Panc1 (cell line): ENCODE measurements at places on chromosomes 2 and 18. TPM values are rescaled to one million over a fixed set of nuclear protein-coding genes. Genes with fewer than 3 reads are reported as not detected.

- DNase-seq = no peak
- H3K4me3 ChIP-seq = no peak overlapping the region
- H3K27me3 ChIP-seq = no peaks in the 10 kb centered on the region
- no peak overlapping the region for H3K27ac ChIP-seq
These were observed 3.0 kb downstream of the WDSUB1 start for GRCh38 chr2:159283529-159283928.

GRCh38 chr2:53708988-53709387 lies 58.6 kb upstream of the CHAC2 start:
- DNase-seq = no peak
- H3K4me1 ChIP-seq = no peaks in the 10 kb centered on the region
- no peaks in the 10 kb centered on the region for H3K36me3 ChIP-seq
- H3K27me3 ChIP-seq = no peaks in the 10 kb centered on the region
- H3K4me3 ChIP-seq = no peak overlapping the region

- no peaks in the 10 kb centered on the region for H3K27me3 ChIP-seq
- H3K4me1 ChIP-seq = peaks cover 11% of the 10 kb centered on the region
- H3K27ac ChIP-seq = no peak overlapping the region
- peaks cover 3% of the 10 kb centered on the region; the same call in 1 of the 2 replicates for H3K36me3 ChIP-seq
These were observed 1.4 kb downstream of the ATG4B start for GRCh38 chr2:241638940-241639339.

The TLX2 gene
- not detected for total RNA-seq

The ELP2 gene
- 48.8 TPM for total RNA-seq

The CPO gene
- not detected for total RNA-seq

The RUFY4 gene
- not detected for total RNA-seq

The TRIM43 gene
- not detected for total RNA-seq
